T-helper 1 cell treated with Interleukin-12 subunit alpha and Interleukin-12 subunit beta and Interleukin-4 antibody, amounts not matched to agents 30 ng/mL and 1 ng/mL, for 36 hours (primary cell): ENCODE measurements at places on chromosomes 1 and 21. TPM values are rescaled to one million over a fixed set of nuclear protein-coding genes. Genes with fewer than 3 reads are reported as not detected.

MRPS6 gene
- total RNA-seq, result 96.8 and 101 TPM in 2 replicates

LCE4A gene
- total RNA-seq, result not detected in 2 replicates

EDN2 gene
- total RNA-seq, result not detected in 2 replicates

RAB3B gene
- total RNA-seq, result 0.02 TPM in 1 of 2 replicates, not detected in the other

LAMC1 gene
- total RNA-seq, result 0.37 and 0.51 TPM in 2 replicates

FCER1A gene
- not detected in 2 replicates for total RNA-seq

KRTAP22-1 gene
- not detected in 2 replicates for total RNA-seq

FCER1G gene
- total RNA-seq, result 1.7 and 2.9 TPM in 2 replicates

OR2L8 gene
- 0.34 TPM in 1 of 2 replicates, not detected in the other for total RNA-seq

DNASE2B gene
- total RNA-seq, result not detected in 2 replicates

ADAMTS4 gene
- 2.2 and 2.4 TPM in 2 replicates for total RNA-seq

HENMT1 gene
- 17.8 and 22.7 TPM in 2 replicates for total RNA-seq

NBPF15 gene
- 62.7 and 65.5 TPM in 2 replicates for total RNA-seq

WNT3A gene
- total RNA-seq, result not detected in 2 replicates

KRTAP19-1 gene
- total RNA-seq, result not detected in 2 replicates

RYR2 gene
- not detected in 2 replicates for total RNA-seq

ANKRD34A gene
- 1.2 and 2.3 TPM in 2 replicates for total RNA-seq

GBP4 gene
- total RNA-seq, result 147 and 150 TPM in 2 replicates

EDARADD gene
- 9.1 and 10.4 TPM in 2 replicates for total RNA-seq

TMPRSS15 gene
- total RNA-seq, result not detected in 2 replicates

GJB3 gene
- not detected in 2 replicates for total RNA-seq

MSH4 gene
- total RNA-seq, result 0.34 and 0.41 TPM in 2 replicates

SLC45A3 gene
- total RNA-seq, result 0.27 and 0.29 TPM in 2 replicates

CD244 gene
- total RNA-seq, result 1.9 and 2.2 TPM in 2 replicates

CBS gene
- total RNA-seq, result 22.4 and 22.5 TPM in 2 replicates

DLGAP3 gene
- total RNA-seq, result 0.74 and 1.3 TPM in 2 replicates

ARHGEF16 gene
- not detected in 2 replicates for total RNA-seq

RBP7 gene
- total RNA-seq, result not detected in 2 replicates

PRDM2 gene
- 64.2 and 67.8 TPM in 2 replicates for total RNA-seq
